ENCODE measurements at places on chromosomes 11 and 22.

DNA sequence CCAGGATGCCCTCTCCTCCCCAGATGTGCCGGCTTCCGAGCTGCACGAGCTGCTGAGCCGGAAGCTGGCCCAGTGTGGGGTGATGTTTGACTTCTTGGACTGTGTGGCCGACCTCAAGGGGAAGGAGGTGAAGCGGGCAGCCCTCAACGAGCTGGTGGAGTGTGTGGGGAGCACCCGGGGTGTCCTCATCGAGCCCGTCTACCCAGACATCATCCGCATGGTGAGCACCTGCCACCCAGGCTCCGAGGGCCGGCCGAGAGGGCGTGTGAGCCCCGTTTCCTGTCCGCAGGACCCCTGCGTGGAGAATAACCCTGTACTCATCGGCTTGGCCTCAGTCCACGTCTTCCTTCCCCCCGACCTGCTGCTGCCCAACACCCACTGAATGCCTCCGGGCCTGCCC lies 2.2 kb downstream of the PPP2R5B start:
- DNase-seq = no peak

DNA sequence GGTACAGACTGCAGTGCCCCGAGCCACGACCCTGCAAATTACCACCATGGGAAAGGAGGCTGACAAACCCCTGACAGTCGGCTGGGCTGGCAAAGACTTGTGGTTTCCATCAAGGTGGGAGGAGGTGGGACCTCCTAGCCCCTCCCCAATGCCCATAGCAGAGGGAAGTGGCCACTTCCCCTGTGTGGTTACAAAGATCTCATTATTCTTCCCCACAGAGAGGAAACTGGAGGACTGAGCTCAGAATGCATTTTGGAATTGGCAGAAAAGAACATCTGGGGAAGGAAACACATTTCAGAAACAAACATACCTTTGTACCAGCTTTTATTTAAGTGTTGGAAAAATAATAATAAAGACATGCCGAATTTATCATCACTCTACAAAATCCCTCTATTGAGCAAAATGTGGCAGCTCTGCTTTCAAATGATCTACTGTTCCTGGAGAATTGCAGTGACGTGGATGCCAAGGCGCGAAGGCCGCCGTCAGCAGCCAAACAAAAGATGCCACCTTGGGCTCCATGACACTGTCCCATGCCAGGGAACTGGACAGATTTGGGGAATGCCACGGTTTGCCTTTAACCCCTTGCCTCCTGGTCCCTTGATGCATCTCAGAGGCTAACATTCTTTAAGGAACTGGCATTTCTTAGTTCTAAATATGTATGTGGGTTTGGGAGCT lies 169.6 kb downstream of the CRYBB2 start:
- no peak for DNase-seq

- DNase-seq = no peak
These were observed 55.7 kb downstream of the FAM168A start for GRCh38 chr11:73542175-73542574.

DNA sequence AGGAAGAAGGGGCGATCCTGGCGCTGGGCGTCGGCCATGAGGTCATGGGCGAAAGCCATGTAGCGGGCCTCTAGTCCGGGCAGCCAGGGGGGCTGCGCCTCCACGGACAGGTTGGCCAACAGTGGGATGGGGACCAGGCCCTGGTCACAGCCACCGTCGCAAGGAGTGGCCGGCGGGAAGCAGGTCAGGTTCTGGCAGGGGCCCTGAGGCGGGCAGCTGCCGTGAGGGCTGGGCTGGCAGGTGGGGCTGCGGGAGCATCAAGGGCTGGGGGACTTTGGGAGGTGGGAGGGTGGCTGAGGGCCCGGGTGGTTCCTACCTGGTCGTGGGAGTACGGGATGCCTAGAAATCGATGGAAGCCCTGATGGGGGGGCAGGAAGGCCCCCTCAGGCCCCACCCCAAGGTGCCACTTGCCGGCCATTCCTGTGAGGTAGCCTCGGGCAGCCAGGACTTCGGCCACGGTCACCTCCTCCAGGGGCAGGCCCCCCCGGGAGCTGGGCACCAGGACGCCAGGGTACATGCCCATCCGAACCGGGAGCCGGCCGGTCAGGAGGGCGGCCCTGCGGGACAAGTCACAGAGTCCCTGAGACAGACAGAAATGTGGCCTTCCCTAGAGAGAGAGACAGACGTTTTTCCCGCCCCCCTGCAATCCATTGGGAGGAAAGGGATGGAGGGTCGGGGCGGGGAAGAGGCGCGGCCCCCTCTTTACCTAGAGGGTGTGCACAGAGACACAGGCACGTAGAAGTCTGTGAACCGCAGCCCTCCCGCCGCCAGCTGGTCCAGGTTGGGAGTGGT lies 906 bp downstream of the ARSA start:
- no peak for DNase-seq

GRCh38 chr11:76781046-76781801 lies 1.9 kb upstream of the TSKU start:
- DNase-seq = no peak

GRCh38 chr11:84775503-84775902 lies 851.6 kb downstream of the DLG2 start:
- DNase-seq = no peak
